Uterus (tissue), 4 donors: ENCODE measurements at places on chromosomes 7 and 10.
A peak's percentile ranks its signal among the peaks of the same experiment; 100 is the strongest.

GRCh38 chr10:124739986-124740368, 4.2 kb downstream of the FAM53B start:
- DNase-seq = peak; percentile 44

- no peak for DNase-seq
These were observed 125.0 kb downstream of the FOXP2 start for GRCh38 chr7:114539575-114539974.

- DNase-seq = no peak
These were observed 255.5 kb upstream of the C7orf33 start for GRCh38 chr7:148334959-148335577.

- DNase-seq = no peak
These were observed 40.9 kb downstream of the UBN2 start for GRCh38 chr7:139271718-139272628.

DNA sequence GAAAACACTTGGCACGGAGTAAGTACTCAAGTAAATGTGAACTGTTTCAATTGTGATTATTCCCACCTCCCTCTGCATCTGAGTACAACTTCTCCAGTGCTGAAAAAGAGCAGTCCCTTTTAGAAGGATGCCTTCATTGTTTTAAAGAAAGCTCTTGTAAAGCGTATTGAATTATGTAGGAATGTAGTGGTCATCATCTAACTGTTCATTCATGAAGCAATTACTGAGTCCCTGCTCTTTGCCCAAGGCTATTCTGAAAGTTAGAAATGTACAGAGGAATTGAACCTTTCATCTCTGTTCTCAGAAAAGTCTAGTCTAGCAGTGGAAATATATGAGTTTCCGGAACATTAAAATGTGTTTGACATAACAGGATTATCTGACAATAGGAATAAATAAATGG, 127.8 kb downstream of the CACNB2 start:
- DNase-seq = no peak

- DNase-seq = no peak
These were observed 66.1 kb upstream of the AGBL3 start for GRCh38 chr7:134920026-134920753.

GRCh38 chr10:29249018-29249417, 39.9 kb upstream of the LYZL1 start:
- DNase-seq = no peak
